ENCODE measurements at places on chromosomes 3 and 15.

DNA sequence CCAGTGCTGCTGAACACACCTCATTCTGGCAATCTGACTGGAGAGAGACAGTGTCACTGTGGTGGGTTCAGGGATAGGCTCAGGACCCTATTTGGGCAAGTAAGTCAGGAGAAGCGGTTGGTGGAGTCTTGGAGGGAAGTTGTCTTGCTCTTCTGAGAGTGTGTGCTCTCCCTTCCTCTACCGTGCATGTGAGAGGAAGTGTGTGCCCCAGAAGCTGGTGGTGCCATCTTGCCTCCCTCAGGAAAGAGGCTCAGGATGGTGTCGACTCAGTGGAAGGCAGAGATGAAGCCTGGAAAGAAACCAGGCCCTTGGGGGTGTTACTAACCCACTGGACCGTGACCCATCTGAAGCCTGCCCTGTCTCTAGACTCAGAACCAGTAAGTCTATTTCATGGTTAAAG lies 6.8 kb upstream of the RARRES1 start:
- DNase-seq: no peak

DNA sequence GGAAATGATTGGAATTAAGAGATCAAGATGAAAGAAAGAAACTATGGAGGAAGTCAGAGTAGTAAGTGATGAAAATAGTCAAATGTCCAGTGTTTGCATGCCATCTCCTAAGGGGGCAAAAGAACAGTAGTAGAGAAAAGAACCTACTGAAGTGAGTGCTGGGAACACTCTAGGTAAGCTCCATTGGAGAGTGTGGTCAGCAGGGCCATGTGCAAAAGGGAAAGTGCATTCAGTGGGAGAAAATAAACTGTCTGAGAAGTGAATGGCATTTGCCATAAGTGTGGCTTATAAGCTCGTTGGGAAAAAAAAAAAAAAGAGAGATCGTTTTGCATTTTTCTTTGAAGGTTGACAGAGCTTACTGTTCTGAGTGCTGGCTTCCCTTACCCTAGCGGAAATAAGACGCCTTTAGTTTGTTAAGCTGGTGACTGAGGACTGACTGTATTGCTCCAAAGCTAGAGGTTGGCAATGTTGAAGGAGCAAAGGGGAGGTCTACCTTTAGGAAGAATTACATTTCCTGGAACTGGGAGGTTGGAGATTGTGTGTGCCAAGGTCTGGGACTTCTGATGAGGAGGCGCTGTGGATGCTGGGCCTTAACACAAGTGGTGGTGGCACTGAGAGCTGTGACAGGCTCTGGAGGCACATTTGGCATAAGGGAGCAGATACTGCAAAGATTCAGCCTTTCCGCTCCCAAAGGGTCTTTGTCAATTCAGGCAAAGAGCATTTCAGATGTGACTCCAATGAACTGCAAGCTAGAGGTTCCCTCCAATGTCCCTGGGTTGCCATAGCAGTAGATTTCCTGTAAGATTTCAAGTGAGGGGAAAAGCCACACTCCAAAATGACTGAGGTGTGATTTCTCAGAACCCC lies 287.8 kb upstream of the SATB1 start:
- DNase-seq: no peak

DNA sequence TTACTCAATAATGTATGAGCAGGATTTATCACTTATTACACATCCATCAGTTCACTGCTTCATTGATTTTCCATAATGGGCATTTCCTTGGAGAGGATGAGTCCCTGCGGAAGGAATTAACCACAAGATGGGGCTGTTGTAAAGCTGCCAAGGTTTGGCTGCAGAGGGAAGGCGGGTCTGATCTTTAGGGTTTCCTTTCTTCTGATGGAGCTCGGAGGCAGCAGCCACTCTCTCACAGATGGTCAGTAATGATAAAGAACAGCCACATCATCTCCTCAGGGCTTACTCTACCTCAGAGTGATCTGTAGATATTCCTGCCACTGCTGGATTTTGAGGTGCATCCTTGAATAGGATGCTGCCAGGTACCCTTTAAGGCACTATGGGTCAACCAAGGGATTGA lies 115.2 kb downstream of the USP13 start:
- no peak for DNase-seq

DNA sequence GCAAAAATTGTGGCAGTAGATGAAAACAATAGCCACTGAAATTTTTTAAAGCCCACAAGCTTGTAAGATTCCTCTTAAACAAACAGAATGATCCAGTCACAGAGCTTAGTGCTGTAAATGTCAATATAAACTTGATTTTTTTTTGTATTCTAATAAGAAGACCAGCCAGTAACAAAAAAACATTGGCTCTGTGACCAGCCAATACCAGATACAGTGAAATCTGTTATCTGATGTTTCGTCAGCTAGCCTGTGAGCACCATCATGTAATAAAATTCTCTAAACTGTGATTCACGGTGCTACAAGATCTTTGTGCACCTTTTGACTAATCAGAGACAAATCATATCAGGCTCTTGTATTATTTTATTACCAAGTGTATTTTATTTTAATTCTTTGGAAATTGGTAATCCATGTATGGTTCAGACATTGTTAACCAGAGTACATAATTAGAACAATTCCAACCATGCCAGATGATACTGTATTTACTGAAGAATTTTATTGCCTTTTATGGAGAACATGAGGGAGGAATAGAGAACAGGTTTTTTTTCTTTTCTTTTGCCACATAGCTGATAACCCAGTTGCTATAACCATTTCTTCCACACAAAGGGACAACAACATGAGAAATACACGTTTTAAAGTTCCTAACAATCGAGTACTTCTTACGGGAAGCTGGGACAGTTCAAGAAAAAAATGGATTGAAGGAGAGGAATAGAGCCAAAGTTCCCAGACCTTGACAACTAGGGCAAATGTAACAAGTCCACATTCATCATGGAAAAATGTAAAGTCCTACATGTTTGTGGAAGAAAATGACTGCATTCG lies 71.9 kb downstream of the FILIP1L start:
- no peak for DNase-seq

DNA sequence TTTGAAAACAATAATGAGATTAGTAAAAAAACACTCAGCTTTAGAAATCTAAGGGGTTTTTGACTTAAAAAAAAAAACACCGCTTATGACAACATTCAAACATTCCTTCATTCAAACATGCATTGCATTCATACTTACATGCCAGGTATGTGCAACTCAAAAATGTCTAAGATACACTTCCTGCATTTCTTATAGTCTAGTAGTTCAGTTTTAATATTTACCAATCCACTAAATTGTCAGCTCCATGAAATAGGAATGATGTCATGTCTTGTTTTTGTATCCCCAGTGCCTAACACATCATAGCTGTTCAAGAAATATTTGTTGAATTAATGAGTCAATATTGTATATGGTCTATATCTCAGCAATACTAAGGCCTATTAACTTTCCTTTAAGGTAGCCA lies 51.7 kb downstream of the EIF4E3 start:
- DNase-seq: no peak

DNA sequence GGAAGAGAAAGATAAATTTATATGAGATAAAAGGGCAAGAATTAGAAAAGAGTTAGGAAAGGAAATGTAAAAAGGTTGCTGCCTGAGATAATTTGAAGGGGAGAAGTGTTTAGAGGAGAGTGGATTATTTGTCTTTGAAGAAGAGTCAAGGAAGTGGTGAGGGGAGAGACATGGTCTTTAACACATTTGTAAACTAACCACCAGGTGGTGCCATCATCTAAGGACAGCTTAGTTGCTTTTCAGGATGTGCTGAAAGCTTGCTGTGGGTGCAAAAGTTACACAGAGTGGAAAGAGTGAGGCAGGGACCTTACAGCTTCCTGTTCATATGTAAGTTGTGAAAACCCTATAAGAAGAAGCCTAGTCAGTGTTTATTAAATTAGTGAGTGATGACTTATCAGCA lies 114.1 kb upstream of the DNAJC19 start:
- DNase-seq: no peak

DNA sequence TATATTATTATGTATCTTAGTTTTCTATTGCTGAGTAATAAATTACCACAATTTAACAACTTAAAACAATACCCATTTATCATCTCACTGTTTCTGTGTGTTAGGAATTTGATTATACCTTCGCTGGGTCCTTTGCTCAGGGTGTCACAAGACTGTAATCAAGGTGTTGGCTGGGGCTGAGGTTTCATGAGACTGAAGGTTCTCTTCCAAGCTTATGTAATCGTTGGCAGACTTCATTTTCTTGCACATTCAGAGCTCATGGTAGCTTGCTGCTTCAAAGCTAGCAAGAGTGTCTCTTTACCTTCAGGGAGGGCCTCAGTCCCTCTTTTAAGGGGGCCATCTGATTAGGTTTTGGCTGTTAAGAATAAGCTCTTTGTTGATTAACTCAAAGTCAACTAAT lies 293.1 kb downstream of the POLQ start:
- DNase-seq: no peak

DNA sequence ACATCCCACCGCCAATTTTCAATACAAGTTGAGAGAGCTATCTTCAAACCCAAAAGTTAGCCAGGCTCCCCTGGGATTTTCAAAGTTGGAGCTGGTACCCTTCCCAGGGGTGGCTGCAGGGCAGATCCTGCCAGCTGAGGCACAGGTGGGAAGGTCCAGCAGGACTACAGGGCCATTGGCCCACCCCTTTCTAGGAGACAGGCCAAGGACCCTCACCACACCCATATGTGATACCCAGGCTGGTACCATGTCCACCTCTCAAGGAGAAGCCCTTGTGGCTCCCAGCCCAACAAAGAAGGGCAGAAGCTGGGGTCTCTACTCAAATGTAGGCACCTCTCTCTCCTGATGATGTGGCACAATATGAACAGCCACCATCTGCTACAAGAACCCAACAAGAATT lies 8.0 kb downstream of the POC1A start:
- DNase-seq: no peak

- DNase-seq: no peak
These were observed 146.3 kb downstream of the PLCL2 start for GRCh38 chr3:17030956-17031652.

DNA sequence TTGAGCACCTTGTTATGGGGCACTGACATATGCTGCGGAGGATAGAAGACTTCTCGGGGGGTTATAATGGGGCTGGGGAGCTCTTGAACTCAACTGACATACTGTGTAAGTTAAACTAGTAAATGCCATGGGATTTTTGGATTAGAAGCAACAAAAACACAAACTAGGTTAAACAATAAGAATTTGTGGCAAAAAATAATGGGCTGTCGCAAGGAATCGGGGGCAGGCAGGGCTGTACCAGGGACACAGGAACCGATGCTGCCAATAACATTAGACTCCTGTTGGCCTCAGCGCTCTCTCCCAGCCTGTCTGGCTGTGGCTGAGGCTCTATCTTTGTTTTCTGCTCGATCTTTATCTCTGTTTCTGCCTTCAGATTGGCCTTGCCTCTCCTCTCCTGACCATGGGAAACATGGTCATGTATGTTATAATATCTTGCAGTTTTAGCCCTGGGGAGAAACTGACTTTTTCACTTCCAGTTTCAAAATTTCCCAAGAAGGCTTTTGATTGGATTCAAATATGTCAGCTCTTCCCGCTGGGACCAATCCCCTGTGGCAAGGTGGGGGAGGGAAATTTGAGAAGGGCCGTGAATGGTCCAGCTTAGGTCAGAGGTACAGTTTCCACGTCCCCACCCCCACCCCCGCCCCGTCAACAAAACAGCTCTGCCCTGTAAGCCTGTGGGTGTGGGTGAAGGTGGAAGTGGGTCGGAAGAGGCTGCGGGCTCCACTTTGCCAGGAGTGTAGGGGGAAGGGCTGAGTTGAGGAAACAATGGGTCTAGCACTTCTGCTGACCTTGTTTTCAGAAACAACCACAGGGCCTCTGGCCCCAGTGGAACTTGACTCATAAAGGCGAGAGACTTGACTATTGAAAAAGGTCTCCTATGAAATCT lies 161.1 kb upstream of the TBL1XR1 start:
- no peak for DNase-seq

DNA sequence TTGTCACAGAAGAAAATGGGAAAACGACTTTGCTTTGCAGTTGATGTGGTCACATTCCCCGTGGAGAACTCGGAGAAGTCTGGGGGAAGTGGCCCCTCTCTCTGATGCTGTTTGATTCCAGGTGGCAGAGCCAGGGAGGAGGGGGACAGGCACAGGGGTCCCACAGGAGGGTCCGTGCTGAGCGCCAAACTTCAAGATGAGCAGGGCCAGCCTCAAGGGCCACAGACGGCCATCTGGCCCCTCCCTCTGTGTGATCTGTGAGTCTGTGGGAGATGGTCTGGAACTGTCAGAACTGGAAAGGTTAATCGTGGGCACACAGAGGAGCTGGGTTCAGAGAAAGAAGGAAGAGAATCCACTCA lies 23.1 kb upstream of the CORO2B start:
- DNase-seq: no peak

- no peak for DNase-seq
These were observed 458.5 kb upstream of the ARRDC4 start for GRCh38 chr15:97502038-97502437.

DNA sequence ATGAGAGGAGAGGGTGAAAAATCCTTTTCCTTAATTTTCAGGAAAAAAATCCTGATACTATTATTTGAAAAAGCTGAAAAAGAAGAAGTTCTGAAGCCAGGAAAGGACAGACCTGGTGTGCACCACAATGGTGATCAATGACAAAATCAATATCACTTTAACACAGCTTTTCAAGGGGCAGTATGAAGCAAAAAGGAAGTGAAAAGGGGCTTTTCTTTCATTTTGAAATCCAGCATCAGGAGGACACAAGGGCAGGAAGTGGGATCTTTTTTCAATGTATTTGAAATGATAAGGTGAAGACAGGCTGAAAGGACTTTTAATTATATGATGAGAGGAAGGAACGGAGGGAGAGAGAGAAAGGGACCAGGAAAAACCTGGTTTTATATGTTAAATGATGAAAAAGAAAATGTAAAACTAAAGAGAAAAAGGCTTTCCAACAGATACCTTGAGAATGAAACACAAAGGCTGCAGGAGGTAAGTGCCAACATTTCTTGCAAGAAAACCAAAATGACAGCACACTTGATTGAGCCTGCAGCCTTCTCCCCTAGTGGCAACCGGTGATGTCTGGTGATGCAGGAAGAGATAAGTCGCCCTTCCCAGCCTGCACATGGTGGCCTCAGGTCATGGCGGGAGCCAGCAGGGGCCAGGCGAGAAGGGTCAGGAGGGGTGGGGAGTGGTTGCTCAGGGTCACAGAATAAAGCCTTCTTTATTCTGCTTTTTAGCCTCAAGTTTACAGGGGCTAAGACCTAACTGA lies 236.7 kb upstream of the WNT5A start:
- DNase-seq: no peak

DNA sequence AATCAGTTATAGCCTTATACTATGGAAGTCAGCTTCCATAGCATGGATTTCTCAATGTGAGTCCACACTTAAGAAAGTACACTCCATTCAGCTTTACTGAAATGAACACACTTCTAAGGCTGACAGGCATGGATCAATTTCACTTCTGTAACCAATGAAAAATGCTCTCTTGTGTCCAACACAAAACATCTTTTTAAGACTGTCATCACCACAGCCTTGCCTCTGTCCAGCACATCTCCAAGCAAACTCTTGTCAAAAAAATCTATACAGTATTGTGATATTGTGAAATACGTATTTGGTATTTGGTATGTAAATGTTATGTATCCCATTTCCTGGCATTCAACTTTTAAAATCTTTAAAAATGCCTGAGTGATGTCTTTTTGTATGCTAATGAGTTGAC lies 208.7 kb downstream of the RAP2B start:
- DNase-seq: no peak

GRCh38 chr3:52153389-52154096 lies 680 bp downstream of the POC1A start:
- no peak for DNase-seq

Measured in stimulated activated CD8-positive, alpha-beta memory T cell treated with anti-CD3 and anti-CD28 coated beads, Interleukin-7, amount 100 ng/mL, for 24 hours (primary cell).